Left cardiac atrium (tissue), 4 donors: ENCODE measurements at places on chromosomes 2 and 18. TPM values are rescaled to one million over a fixed set of nuclear protein-coding genes. Genes with fewer than 3 reads are reported as not detected.

STARD6 gene
- not detected for total RNA-seq

TEKT4 gene
- total RNA-seq = not detected

REV1 gene
- 31.4 TPM for total RNA-seq

HMSD gene
- 0.09 TPM for total RNA-seq

DNA sequence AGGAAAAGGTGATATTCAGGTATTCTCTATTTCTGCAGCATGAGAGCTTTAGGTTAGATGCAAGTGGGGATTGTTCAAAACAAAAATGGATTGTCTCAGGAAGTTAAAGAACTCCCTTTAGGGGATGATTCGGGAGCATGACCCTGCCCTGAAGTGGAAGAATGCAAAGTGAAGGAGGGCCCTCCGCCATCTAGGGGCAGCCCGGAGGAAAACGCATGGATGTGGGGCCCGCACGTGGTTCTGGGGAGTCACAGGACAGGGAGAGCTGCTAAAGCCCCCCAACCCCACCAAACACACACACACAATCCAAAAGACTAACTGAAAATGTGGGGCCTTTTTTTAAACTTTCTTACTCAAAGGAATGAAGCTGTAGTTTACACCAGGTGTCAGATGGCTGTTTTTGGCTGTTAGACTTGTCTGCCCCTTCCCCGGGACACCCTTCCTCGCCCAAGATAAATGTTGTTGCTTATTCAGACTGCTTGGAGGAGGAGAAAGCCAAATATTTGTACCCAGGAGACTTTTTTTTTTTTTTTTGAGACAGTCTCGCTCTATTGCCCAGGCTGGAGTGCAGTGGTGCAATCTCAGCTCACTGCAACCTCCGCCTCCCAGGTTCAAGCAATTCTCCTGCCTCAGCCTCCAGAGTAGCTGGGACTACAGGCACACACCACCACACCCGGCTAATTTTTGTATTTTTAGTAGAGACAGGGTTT, 78.8 kb downstream of the HNRNPLL start:
- DNase-seq = no peak

GRCh38 chr2:37893327-37893726, 31.8 kb upstream of the RMDN2 start:
- DNase-seq = no peak

DNA sequence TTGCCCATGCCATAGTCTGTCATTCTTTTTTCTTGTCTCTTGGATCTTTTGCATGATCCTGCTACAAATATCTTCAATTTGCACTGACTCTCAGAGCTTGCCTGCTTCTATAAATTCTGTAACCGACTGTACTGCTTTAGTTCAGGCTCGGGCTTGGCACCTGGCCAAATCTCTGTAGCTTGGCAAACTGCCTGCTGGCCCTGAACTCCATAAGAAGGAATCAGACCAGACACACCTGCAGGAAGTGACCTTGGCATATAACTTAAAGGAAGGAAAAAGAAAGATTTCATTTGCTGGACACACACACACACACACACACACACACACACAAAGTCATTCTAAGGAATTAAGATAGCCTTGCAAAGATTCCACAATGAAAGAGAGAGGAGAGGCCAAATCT, 291.2 kb upstream of the DDX18 start:
- DNase-seq = peak; percentile 37

- DNase-seq = no peak
These were observed 17.5 kb downstream of the GPR35 start for GRCh38 chr2:240642806-240643092.

DNA sequence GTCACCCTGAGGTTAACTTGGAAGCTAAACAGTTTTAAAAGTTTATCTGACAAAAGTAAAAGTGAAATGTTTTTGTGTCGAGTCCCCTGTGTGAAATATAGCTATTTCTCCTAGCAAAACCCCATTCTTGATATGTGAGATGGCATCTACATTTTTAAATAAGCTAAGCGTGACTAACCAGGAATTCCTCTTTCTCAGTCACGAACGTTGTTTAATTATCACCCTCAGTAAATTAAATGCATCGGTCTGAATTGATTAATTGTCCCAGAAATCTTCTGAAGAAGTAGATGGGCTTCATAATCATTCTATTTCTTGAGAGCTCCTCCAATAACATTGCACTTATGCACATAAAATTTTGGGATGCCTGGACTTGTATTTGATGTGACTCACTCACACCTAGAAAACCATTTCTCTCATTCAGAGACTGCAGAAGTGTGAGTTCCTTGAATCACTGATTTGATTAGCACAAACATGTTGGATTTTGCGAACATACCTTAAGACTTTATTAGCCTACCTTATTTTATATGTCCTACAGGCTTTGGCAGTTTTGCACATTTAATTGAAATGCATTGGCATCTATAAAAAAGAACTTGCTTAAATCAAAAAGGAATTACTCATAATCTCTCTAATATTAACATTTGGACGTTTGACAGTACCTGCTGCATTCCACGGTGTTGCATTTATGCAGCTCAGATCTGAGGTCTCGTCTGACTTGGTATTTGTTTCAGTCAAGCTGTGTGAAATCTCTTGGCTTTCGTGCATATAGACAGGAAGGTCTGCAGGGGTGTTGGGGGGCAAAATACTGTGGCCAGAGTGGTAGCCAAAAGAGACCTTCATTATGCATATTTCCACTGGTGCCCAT, 475.2 kb downstream of the EPHA4 start:
- no peak for DNase-seq

GRCh38 chr18:4020026-4020425, 435.1 kb downstream of the DLGAP1 start:
- no peak for DNase-seq

GRCh38 chr2:201924453-201924852, 109.2 kb upstream of the FZD7 start:
- DNase-seq = no peak

DNA sequence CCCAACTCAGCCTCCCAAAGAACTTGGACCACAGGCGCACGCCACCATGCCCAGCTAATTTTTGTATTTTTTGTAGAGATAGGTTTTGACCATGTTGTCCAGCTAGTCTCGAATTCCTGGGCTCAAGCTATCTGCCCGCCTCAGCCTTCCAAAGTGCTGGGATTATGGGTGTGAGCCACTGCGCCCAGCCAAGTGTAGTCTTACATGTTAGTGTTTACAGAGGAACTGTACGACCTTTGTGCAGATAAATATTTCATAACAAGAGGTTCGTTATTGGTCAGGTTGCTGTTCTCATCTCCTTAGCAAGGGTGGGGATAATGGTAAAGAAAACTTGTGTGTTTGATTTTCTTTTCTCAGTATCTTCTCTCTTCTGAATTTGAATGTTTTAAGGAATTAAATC, 46.5 kb downstream of the RALBP1 start:
- DNase-seq = no peak

GRCh38 chr2:128781585-128782385, 463.1 kb upstream of the HS6ST1 start:
- no peak for DNase-seq

DNA sequence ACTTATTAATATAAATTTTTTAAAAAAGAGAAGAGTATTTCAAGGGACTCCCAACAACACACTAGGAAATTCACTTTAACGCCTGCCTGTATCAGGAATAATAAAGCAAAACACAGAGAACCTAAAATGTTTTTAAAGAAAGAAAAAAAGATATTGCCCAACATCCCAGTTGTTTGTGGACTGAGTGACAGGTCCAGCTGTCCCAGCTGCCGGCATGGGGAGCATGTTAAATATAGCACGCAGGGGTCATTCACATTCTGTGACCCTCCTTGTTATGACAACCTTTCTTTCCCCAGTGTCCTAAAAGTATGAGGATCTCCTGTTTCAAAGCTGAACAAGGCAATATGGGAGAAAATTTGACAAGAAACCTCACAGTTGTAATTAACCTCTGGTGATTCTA, 4.4 kb downstream of the KLHL41 start:
- DNase-seq = no peak

GRCh38 chr2:118481299-118481698, 366.1 kb downstream of the EN1 start:
- no peak for DNase-seq

DNA sequence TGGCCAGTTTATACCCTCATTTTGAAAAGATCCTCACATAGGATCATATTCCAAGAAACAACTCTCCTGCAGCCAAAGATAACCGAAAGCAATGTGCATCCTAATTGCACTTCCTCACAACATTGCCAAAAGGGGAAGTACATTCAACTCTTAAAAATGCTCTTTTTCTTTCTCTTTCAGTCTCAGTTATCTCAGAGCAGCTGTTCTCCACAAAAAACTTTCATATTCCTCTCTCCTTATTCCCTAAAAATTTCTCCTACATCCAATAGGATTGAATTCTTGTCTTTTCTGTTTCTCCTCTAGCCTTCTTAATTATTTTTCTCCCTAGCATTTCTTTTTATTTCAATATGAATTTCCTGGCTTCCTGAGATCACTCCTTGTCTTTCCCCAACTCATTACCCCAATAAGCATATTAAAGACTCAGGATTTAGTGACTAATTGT, 7.4 kb upstream of the VRK2 start:
- no peak for DNase-seq

- DNase-seq = no peak
These were observed 2.8 kb downstream of the KCTD1 start for GRCh38 chr18:26545335-26546123.

GRCh38 chr2:118197011-118197675, 108.9 kb downstream of the INSIG2 start:
- DNase-seq = no peak

DNA sequence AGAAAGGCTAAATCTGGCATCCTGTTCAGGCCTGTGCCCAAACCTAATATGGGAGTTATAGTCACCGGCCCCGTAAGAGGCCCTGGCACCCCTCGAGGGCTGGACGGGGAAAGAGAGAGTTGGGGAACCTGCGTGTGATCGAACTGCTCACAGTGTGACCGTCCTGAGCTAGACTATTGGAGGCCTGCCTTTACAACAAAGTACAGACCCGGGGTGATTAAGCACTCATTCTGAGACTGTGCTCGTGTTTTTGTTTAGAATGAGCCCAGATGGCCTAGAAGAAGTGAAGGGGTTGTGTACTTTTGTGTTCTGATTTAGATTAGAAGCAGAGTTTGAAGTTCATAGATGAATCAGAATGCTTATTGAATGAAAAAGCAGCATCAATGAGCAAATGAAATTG, 115.3 kb downstream of the ACOXL start:
- DNase-seq = no peak

- DNase-seq = no peak
These were observed 1476.3 kb downstream of the LRP1B start for GRCh38 chr2:140654565-140654964.

GRCh38 chr18:45802814-45803492, 22.5 kb upstream of the SIGLEC15 start:
- DNase-seq = no peak

DNA sequence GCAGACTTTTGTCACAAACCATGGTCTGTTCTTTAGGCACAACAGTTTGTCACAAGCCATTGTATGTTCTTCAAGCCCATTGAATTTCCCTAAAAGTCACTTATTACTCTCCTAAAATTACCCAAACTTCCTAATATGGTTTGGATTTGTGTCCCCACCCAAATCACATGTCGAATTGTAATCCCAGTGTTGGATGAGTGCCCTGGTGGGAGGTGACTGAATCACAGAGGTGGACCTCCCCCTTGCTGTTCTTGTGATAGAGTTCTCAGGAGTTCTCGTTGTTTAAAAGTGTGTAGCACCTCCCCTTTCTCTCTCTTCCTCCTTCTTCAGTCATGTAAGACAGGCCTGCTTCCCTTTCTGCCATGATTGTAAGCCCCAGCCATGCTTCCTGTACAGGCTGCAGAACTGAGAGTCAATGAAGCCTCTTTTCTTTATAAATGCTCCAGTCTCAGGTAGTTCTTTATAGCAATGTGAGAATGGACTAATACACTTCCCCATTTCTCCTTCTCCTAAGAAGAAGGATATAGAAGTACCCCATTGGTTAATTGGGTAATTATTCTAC, 11.2 kb upstream of the GYPC start:
- no peak for DNase-seq
